T-cell (primary cell): ENCODE measurements at places on chromosomes 7 and 10.
A peak's percentile ranks its signal among the peaks of the same experiment; 100 is the strongest.

DNA sequence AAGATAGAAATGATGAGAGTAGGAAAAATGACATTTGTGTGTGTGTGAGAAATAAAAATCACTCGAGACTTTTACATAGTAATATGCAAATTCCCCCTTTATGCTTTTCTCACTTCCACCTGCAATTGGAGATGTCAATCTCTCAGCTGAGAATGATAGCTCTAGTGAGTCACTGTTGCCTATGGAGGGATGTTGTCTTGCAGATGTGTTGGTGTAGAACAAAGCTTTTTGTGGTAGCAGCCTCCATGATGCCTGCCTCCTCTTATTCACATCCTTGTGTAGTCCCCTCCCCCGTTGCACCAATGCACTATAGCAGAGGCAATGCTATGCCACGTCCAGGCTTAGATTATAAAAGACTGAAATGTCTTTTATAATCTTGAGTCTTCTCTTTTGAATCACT, 33.8 kb downstream of the SPAG6 start:
- DNase-seq: no peak

GRCh38 chr10:133350950-133351329, 3.8 kb downstream of the PRAP1 start:
- DNase-seq: no peak

GRCh38 chr7:2930310-2931033, 86.4 kb upstream of the GNA12 start:
- DNase-seq: no peak

- no peak for DNase-seq
These were observed 1.8 kb upstream of the CHN2 start for GRCh38 chr7:29192811-29193210.

DNA sequence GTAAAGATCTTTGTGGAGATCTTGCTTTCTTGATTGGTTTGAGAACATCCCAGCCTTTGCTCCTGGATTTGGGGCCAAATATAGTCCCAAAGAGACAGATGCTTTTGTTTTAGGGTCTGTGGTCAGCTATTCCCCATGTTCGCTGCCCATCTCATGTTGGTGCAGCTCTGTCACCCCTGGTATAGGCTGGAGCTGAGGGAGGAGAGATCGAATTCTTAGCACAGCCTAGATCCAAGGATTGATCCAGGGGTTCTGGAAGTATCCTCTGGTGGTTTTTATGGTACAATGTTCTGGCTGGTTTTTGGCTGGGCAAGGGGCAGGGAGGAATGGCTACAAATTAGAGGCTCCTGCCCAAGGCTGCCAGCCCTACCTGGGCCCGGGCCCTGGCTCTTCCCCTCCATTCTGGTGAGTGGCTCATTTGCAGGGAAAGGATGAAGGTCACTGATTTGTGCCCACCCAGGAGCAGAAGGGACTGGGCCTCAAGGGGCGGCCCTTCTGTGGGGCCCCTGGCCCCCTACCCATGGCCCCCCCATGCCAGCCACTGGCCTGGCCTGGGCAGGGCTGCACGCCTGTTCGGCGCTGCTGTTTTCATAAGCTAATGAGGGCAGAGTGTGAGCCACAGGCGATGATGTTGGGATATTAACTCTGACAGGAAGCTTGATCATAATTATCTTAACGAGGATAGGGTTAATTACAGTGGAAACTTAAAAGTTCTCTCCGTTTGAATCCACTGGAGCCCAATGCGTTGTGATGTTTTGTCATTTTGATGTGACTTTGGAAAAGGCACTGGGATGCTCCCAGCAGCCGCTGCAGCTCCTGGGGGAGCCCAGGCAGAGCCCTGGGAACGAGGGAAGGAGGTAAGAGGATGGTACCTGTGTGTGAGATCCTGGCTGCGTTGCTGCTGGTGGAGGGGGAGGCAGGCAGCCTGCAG, 600.6 kb downstream of the LRMDA start:
- DNase-seq: no peak

GRCh38 chr7:121372376-121373010, 23.6 kb downstream of the FAM3C start:
- no peak for DNase-seq

DNA sequence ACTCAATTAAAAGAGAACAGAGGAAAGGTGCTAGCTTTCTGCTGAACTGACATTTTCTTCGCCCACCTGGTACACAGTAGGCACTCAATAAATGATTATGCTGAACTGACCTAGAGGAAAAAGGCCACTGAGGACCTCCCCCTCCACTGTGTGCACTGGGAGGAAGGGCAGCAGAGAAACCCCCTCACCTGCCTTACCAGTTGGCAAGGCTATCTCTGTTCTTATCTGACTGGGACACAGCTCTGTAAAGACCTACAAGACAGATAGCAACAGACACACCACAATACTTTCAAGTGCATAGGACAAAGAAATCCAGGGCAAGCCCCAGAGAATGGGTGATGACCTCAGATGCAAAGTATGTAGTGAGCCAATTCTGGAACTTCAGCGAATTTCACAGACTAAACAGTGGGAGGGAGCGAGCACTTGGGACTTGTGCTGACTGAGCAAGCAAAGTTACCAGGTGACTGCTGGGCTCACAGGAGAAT, 30.4 kb downstream of the PDLIM1 start:
- DNase-seq: no peak

GRCh38 chr7:96284835-96285234, 37.1 kb downstream of the SLC25A13 start:
- DNase-seq: no peak

DNA sequence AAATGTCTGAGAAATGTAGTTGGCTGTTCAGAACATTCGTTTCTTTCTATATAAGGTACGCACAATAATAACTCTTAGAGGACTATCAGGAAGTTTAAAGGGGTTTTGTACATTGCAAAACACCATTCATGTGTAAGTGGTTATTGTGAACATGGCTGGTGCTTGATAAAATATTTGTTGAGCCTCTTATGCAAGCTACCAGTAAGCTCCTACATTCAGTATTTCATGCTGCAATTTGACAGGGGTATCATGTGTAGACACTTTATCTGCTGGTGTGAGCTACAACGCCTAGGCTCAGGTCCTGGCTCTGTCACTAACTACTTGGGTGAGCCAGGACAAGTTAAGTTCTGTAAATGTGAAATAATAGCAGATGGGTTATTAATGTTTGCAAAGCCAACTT, 75.5 kb downstream of the MAP3K8 start:
- no peak for DNase-seq

- peak; percentile 54 for DNase-seq
These were observed 10.7 kb upstream of the KMT2E start for GRCh38 chr7:105003275-105003674.

- DNase-seq: no peak
These were observed 73.5 kb upstream of the MKLN1 start for GRCh38 chr7:131254211-131254610.

DNA sequence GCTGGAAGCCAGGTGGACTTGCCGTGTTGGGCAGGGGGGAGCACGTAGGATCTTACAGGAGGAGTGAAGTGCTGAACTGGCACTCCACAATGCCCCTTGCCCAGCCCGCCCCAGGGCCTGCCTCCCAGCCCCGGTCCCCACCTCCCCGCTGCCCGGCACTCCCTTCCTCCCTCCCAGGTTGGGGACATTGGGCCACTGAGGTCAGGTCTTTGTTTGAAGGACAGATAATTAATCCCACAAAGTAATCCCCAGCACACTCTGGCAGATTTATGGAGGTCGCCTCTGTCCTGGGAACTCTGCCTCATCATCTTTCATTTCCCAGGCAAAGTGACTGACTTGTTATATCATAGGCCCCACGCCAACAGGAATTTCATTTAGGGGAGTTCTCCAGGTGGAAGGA, 122.8 kb downstream of the C10orf105 start:
- no peak for DNase-seq

DNA sequence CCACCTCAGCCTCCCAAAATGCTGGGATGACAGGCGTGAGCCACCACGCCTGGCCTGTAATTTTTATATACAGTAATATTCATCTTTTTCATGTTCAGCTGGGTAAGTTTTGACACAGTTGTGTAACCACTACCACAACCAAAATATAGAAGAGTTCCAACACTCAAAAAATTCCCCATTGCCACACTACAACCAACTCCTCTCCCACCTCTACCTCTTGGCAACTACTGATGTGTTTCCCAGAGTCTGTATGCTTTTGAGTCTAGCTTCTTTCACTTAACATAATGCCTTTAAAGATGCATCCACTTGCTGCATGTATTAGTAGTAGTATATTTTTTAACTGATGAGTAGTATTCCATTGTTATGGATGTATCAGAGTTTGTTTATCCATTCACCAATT, 90.7 kb downstream of the SRPK2 start:
- DNase-seq: no peak

DNA sequence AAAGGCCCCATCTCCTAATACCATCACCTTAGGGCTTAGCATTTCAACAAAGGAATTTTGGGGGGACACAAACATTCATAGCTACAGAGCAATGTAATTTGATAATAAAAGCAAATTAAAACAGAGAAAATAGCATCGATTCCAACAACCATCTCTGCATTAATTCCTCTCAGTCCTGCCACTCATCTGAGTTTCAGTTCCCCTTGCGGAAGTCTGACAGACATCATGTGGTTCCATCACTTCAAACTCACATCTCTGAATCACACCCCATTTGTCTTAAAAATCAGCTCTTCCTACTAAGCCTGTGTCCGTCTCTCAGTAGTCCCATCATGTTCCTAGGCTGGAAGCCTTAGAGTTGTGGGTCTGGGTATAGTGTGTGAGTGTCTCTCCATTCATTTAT, 3.6 kb downstream of the ADCK2 start:
- DNase-seq: no peak
